AG04450 (cell line): ENCODE measurements at places on chromosomes 13 and 19.
A peak's percentile ranks its signal among the peaks of the same experiment; 100 is the strongest.

DNA sequence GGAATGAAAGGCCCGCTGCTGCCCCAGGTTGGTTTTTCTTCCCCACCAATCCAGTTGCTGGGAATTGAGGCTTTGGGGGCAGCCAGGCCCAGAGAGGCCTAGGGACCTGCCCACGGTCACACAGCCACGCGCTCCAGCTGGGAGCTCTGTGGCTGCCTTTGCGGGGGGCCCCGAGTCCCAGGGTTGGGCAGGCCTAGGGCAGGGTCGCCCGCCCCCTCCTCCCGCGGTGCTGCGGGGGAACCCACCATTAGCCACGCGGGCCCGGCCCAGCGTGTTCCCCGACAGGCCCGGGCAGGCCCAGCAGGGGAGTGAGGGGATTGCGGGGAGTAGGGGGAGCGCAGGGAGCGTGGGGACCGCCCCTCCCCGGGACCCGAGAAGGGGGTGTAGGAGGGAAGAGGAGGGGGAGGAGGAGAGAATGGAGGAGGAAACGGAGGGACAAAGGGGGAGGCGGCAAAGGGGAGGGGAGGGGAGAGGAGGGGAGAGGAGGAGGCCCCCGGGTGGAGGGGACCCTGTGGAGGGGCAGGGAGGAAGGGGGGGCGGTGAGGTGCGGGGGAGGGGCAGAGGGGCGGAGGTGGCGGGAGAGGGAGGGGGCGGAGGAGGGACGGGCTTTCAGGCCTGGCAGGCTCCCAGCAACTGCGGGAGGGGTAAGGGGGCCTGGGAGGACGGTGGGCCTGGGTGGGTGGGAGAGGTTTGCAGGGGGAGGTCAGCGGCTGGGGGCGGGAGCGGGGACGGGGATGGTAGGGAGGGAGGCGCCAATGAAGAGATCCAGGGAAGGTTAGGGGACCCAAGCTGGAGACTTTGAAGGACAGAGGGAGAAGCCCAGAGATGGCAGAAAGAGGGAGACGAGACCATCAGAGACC, 12.9 kb upstream of the TLE2 start:
- no peak for DNase-seq

DNA sequence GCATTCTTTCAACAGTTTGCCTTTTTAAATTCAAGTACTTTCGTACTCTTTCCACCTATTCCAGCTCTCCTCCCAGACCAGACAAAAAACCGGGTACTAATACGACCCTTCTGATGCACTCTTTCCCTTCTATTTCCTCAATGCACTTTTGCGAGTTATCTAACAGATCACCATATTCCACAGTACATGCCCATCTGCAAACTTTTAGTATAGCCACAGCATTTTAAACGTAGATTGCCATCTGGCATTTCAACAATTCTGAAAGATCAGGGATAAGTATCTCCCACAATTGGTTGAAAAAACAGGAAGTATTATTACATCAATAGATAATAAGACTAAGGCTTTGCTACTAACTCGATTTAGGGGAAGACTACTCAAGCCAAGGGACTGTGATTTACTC, 31.5 kb downstream of the RBM26 start:
- DNase-seq: no peak

- DNase-seq: no peak
Measured at GRCh38 chr19:1019980-1020867, 699 bp downstream of the TMEM259 start.

- DNase-seq: no peak
Measured at GRCh38 chr13:75426421-75426820, 55.5 kb downstream of the TBC1D4 start.

DNA sequence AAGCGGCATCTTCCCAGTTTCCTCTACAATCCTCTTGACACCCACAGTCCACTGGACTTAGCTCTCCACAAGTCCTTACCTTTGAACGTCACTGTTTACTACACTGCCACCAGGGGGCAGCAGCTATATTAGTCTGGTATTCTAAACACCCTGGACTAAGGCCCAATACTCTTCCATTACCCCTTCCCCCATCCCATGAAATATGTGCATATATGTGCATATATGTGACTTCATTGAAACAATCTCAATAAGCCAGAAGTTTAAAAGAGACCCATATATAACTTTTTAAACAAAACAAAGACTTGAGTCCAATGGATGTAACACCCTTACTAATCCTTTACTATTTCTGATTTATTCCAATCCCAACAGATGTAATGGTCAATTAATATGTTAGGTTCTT, 15.5 kb downstream of the GGACT start:
- DNase-seq: peak; percentile 48

DNA sequence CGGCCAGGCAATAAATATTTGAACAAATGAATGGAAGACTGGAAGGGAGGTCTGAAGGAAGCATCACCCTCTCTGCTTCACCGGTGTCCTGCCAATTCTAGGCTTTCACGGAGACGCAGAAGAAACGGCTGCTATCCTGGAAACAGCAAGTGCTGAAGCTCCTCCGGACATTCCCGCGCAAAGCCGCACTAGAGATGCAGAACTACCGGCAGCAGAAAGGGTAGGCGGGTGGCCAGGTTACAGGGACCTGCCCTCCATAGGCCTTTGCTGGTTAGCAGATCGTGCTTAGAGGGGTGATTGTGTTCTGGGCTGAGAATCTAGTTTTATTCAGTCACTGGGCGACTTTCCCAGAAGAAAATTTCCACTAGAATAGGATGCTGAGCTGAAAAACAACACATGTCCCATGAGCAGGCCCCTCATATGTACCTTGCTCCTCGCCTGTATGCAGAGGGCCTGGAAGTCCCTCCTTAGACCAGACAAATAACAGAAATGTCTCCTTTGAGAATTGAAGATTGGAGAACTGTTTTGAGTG, 11.0 kb downstream of the PAF1 start:
- DNase-seq: no peak

DNA sequence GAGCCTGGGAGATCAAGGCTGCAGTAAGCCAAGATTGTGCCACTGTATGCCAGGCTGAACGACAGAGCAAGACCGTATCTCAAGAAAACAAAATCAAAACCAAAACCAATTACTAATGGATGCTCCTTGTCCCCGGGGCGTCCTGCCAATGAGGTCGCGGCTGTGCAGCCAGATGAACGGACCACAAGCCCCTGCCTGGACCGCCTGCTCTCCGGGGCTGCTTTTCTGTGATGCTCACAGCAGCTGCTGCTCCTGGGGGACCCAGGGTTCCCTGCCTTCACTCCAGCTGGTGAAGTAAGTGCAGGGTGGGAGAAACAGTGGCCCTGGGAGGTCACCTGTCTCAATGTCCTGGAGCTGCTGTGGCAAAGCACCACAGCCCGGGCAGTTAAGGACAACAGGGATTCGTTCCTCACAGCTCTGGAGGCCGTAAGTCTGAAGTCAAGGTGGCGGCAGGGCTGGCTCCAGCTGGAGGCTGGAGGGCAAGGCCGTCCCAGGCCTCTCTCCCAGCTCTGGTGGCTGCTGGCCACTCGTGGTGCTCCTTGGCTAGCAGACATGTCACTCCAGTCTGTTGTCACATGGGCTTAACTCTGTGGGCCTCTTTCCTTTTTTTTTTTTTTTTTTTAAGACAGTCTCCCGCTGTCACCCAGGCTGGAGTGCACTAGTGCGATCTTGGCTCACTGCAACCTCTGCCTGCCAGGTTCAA, 10.1 kb downstream of the COPE start:
- no peak for DNase-seq

- no peak for DNase-seq
Measured at GRCh38 chr13:32136061-32136460, 104.5 kb downstream of the FRY start.

DNA sequence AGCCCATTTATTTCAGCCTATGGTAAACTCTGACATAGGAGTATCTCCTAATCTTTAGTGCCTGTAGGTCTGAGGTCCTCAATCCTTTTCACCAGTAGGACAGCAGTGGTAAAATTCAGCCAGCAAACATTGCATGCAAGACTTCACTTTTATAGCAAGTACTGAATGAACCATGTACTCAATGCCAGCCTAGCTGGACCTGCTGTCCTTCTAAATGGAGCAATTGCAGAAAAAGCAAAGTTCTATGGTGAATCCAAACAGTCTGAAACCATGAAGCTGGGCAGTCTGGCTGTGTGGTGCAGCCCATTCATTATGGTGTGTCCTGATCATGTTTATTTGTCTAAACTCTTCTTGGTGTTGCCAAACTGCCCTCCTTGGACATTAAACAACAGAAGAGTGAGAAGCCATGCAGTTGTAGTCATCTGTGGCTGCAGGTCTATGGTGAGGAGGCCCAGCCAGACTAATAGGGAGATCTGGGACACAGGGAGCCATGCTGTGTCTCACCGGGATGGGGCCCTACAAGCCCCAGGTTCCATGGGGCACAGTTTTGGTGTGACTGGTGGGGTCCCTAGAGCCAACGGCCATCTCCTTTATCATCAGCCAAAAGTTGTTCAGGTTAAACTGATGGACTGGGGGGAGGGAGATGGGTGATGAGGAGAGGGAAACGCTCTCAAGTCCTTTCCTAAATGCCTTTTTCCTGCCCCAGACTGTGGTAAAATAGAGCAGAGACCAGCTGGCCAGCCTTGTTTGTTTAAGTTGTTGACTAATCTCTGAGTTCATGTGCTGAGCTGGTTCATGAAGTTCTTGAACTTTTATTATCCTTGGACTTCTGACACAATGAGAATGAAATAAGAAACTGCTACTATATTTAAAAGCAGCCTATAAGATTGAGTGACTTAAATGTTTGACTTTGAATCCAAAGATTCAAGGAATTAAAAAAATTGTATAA, 20.6 kb upstream of the TNFSF11 start:
- DNase-seq: peak; percentile 37

DNA sequence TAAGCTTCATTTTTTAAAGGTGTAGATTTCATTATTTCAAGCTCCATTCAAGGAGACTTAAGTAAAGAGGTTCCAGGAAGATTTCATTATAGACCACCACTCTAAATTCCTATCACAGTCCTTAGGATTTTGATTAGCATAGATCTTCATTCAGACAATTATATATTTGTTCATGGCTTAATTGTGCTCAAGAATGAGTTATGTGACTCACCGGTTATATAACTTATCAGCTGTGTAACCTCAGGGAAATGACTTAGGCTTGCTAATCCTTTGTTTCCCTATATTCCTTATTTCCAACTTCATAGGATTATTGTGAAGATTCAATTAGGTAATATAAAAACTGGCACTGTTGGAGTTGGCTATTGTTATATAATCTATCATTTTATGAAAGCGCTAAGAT, 632.8 kb upstream of the SPRY2 start:
- no peak for DNase-seq

DNA sequence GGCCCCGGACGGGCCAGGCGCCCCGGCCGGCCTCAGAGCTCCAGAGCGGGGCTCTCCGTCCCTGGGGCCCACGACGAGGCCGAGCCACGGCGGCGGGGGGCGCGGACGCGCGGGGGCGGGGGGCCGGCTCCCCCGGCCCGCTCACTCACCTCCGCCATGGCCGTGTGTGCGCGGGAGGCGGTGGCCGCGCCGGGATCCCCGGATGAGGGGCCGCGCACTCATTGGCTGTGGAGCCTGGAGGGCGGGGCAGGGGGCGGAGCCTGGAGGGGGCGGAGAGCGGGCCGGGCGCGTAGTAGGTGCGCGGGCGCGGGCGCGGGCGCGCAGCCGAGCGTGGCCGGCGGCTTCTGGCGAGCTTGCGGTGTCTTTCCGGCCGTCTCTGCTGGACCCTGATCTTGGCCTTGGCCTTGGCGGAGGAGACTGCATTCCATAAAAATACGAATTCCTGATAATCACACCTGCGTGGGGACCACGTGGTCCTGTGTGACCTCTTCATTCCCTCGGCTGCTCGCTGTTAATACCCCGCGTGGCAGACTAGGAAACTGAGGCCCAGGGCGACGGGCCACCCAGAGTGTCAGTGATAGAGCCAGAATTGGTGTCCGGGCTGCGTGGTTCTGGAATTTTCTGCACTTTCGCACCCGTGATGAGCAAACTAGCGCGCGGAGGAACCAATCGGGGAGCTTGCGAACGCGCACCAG, at the start of gene MIER2:
Gene MIER2, minus strand, starts transcription at position 172 of the 695 bp plus-strand sequence. Its CDS starts 14 bp downstream, at position 158.
- peak; percentile 16 for DNase-seq

GRCh38 chr19:30226464-30227011, 145.6 kb upstream of the ZNF536 start:
- no peak for DNase-seq

DNA sequence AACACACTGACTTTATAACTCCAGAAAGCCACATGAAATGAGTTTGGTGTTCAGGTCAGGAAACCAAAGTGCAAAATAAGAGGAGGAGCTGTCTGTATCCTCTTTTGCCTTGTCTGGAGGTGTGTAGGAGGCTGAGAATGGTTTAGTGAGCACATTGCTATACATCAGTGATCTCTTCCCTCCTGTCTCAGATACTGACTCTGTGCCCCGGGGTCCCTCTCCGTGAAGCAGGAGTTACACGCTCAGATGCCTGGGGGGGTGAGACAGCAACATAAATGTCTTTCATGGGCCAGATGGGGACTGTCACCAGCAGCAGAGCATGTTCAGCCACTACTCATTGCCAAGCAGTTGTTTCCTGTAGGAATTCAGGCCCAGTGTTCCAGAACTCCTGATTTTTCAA, 285.4 kb downstream of the ATP8A2 start:
- no peak for DNase-seq

- DNase-seq: no peak
Measured at GRCh38 chr13:31805841-31806240, 66.5 kb downstream of the RXFP2 start.

DNA sequence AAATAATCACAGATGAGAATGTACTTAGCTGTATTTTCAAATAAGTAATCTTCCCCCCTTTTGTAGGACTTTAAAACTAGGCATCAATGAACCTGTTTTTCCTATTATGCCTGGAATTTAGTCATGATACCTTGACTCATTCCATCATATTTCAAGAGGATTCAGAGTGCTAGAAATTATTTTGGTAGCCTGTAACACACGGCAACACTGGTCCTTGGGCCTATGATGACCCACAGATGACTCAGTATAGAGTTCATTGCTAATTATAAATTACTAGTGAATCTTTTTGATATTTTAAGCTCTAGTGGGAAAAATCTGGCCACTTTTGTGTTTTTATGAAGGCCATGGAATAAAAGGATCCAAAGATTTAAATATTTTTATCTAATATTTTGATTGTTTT, 26.0 kb upstream of the GARRE1 start:
- no peak for DNase-seq

DNA sequence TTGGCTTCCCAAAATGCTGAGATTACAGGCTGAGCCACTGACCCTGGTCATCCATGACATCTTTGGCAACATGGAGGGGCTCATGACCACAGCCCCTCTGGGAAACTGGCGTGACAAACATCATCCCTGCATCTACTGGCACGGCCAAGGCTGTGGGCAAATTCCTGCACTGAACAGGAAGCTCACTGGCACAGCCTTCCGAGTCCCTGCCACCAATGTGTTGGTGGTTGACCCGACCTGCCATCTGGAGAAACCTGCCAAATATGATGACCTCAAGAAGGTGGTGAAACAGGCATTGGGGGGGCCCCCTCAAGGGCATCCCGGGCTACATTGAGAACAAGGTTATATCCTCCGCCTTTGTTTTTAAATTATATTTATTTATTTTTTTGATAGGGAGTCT, 8.9 kb upstream of the ACP5 start:
- DNase-seq: no peak

DNA sequence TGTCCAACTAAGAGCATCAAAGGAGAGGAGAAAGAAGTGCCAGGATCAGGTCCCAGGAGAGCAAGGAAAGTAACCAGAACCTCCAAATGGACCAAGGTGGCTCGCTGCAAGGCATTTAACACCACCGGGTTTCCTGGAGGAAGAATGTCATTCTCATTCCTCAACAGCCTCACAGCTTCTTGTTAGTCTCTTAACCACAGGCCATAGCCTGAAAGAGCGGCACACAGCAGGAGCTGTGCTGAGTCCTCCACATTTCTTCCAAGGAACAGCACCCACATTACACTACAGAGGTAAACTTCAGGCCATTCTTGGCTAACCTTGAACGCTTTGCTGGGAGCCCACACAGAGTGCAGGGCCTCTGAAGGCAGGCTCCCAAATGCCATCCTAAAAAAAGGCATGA, 23.6 kb downstream of the DOCK9 start:
- no peak for DNase-seq
